Suppressor macrophage treated with lipopolysaccharide for 4 hours (primary cell): ENCODE measurements at places on chromosomes 7 and 10.

GRCh38 chr7:24948739-24949138 is 31.2 kb downstream of the OSBPL3 start:
- DNase-seq, result no peak

GRCh38 chr10:4022473-4022872 is 237.5 kb upstream of the KLF6 start:
- no peak for DNase-seq

DNA sequence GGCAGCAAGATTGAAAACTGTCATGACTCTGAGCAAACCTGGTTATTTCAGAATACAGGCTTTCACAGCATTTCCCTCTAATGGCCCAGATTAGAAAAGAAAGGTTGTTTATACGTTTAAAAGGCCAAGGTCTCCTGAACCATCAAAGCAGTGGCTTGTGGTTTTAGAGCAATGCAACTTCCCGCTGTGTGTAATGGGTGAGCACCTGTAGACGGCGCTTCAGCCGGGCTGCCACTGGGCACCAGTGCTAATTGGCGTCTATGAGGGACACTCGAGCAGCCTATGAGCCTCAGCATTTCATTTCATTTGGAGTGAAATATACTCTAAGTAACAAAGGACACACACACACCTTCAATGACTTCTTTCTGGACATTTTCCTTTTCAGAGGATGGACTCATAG is 671.0 kb upstream of the FZD8 start:
- no peak for DNase-seq

DNA sequence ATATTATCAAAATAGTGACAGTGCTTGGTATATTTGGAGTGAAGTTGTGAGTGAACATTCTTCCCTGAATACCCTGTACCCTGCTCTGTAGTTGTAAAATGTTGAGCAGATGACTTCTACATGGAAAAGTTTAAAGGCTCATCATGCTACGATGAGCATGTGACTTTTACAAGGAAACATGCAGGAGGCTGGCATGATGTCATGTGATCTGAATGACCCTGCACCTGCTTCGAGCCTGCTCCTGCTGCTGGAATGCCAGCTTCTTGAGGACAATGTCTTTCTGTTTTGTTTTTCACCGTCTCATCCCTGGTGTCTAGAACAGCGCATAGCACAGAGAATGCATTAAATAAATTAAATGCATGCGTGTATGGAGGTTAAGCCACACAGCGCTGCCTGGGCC is 5.4 kb upstream of the INPP5A start:
- DNase-seq, result no peak

DNA sequence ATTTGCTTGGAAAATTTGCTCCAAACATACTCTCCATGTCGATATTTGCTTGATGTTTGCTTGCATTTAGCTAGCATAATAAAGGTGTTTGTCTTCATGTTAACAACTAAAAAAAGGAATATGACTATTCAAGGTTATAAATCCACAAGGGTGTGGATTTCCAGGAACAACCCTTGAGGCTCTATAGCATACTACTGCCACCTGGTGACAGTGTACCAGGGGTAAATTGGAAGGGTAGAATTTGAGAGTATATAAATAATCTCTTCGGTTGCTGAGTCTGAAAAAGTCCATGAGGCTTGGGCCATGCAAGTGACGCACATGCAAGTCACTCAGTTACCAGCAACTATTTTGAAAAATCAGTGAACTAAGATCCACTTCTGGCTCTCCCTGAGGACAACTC is 68.4 kb downstream of the SLIT1 start:
- DNase-seq, result peak; percentile 14

DNA sequence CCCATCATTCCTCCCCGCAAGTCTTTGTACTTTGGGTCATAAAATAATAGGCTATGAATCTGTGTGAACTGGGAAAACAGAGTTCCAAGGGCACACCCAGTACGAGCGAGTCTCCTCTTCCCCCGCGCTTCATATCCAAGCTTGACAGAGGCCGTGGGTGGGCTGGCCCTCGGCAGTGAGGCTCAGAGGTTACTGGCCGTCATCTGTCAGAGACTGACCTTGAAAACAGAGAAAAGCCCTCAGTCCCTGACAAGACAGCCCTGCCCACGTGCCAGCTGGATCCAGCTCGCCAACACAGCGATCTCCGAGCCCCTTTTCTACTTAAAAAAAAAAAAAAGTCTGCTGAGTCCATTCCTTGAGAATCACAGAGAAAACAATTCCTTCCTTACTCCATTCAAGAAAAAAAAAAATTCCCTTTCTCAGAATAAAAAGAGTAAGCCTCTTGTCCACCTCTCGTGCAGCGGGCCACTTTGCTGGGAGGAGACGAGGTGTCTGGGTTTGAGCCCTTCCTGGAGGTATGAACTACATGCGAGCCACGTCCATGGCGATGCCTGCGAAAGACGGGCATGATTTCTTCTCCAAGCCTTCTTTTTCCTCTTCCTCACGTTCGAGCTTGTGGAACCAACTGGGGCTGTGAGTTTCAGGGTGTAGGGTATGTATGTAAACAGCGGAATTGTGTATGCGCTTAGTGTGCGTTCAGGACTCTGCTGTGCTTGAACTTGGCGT is 744 bp upstream of the BICC1 start:
- DNase-seq, result no peak

DNA sequence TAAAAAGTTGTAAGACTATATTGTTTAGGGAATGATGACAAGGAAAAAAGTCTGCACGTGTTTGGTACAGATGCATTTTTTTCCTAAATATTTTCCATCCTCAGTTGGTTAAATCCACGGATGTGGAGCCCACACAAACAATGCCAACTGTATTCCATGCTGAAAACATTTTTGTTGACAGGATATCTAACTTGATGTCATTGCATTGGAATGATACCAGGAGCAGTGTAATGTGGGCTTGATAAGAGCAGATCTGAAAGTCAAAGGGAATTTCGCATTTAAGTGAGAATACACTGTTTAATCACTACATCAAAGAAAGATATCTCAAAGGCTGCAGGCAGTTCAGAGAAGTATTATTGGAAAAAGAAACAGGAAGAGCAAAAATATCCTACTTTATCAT is 49.5 kb upstream of the TMEM140 start:
- DNase-seq, result no peak

GRCh38 chr10:61896854-61897661 is 4.4 kb upstream of the ARID5B start:
- DNase-seq, result peak; percentile 83

- DNase-seq, result peak; percentile 33
Measured at GRCh38 chr10:108465871-108466641, 1301.5 kb upstream of the SORCS1 start.

DNA sequence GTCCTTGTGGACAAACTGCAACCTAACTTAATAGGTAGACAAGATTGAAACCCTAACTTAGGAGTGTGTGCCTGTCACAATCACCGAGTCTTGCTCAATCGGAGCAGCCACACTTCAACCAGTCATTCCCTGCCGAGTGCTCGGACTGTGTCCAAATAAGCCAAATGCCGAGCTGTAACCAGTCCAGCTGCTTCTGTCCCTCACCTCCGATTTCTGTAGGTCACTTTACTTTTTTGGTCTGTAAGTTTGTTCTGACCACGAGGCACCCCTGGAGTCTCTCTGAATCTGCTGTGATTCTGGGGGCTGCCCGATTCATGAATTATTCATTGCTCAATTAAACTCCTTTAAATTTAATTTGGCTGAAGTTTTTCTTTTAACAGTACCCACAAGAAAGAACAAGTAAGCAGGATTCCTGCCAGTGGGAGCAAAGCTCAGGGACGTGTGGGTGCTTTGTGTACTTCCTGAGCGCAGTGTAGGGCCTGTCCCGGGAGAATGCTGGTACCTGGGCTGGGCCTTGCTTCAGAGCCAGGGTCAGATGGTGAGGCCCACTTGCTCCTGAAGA is 140.1 kb downstream of the ACTR3B start:
- DNase-seq, result no peak

- no peak for DNase-seq
Measured at GRCh38 chr7:68925241-68925640, 673.0 kb upstream of the AUTS2 start.

DNA sequence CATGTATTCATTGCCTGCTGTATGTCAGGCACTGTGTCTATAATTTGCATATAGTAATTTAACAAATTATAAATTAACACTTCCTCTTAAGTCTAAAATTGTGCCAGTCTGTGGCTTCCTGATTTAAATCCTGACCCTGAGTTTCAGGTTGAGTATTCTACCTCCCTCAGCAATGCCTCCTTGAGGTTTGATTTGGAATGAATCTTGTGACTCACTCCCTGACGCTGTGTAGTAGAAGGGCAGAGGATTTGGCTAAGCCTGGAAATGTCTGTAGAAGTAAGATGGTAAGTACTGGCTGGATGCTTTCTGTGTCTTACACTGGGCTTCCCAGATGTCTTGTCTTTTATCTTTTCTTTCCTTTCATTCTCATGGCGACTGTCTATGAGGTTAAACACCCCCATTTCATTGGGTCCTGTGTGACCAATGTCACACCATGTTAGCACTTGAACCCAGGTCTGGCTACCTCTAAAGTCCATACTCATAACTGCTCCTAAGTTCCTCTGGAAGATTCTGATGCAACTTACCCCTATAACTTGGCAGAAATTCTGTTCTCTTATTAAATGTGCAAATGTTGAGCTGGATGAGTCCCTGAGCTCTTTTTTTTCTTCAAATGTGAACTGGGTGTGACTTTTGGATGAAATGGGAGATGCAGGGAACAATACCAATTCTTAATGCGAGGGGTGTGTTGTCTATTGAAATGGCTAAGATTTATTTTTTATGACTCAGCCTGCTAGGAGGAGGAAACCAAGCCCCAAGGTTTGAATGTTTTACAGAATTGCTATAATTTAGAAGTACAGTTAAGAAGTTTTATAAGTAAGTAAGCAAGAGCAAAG is 48.5 kb downstream of the PLCE1 start:
- no peak for DNase-seq

DNA sequence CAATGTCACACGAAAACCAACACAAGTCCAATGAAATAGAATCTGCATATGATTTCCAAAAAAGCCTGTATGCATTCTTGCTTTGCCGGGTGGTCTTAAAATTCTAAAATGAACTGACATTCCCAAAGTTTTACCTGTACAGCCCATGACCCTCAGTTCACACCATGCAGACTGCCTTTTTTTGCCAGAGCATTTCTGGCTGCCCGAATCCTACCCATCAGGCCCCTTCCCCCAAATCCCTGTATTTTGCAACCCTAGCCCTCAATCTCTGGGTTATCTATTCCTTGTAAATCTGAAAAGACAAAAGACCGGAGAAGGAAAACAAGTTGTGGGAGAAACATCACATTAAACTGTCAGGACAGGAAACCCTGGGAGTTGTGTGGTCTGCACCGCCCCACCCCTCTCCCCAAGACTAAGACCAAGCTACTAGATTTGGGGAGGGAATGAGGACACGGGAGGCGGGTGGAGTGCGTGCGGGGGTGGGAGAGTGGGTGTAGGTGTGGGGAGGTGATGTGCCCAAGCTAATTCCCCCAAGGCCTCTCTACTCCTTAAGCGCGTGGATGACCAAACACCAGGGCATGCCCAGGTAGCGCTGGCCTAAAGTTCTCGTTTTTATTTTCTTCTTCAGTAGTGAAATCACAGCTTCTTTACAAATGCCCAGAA is 1.4 kb downstream of the JCAD start:
- DNase-seq, result no peak

- no peak for DNase-seq
Measured at GRCh38 chr10:70560511-70560941, 42.0 kb downstream of the PRF1 start.

DNA sequence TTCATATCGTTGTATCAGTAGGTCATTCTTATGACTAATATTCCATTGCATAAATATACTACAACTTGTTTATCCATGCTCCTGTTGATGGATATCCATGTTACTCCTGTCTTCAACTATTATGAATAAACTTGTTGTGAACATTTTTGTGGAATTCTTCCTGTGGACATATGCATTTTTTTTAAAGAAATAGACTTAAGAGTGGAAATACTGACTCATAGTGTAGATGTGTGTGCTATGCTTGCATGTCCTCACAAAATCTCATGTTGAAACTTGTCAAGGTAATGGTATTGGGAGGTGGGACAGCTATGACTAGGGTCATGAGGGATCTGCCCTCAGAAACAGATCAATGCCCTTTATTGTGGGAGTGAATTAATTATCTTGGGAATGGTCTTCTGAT is 240.5 kb upstream of the PRSS58 start:
- no peak for DNase-seq

DNA sequence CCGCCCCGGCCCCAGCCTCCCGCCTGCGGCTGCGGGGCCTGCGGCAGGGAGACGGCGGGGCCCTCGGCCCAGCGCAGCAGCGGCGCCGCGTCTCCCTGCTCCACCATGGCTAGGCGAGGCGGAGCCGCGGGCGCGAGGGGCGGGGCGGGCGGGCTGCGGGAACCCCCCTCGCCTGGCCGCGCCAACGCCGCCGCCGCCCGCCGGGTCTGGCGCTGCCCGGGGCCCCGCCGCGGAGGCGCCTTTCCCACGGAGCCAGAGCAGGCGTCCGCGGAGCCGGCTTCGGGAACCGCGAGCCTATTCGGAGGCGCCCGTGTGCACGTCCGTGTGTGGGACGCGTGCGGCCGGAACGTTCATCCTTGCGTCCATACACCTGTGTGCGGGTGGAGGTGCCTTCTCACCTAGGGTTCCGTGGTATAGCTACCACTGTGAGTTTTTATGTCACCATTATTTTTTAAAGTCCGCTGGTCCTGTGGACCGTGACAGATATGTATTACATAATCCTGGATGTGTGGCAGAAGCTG is at the start of gene DENND11:
Gene DENND11 (minus strand): TSS at position 120 of the 521 bp plus-strand sequence. CDS start 13 bp downstream, at position 107.
- DNase-seq, result peak; percentile 68

GRCh38 chr7:15335390-15335789 is 226.4 kb downstream of the AGMO start:
- DNase-seq, result no peak

- no peak for DNase-seq
Measured at GRCh38 chr10:129809431-129809830, 154.6 kb downstream of the EBF3 start.

DNA sequence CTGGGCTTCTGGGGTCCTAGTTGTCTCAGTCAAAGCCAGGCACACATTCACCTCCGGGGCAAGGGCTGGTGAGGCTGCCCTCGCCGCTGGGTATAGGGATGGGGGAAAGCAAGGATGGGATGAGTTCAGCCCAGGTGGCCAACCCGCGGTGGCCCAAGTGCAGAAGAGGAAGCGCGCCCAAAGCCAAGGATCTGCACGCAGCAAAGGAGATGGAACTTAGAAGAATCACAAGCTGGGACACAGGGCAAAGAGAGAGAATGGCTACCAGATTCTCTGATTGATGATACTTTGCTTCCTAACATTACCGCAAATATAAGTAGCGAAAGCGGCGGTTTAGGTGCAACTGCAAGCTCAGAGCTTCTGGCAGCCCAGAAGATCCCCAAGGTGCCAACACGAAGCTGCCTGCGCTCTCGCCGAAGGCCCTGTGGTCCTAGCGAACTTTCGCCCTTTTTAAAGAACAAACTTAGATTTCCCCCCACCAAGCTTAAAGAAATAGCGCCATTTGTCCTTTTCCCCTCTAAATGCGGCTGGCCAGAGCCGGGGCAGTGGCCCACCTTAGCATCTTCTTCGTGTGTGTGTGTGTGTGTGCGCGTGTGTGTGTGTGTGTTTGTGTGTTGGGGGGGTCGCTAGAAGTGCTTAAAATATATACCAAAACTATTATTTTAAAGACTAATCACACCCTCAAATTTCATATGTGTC is 927 bp upstream of the MKX start:
- DNase-seq, result no peak

- DNase-seq, result no peak
Measured at GRCh38 chr10:114195079-114195478, 15.9 kb downstream of the TDRD1 start.
